ENCODE measurements at places on chromosomes 4 and X. TPM values are rescaled to one million over a fixed set of nuclear protein-coding genes. Genes with fewer than 3 reads are reported as not detected.

GRCh38 chr4:57410331-57411052, 300.3 kb upstream of the IGFBP7 start:
- H3K36me3 ChIP-seq = no peaks in the 10 kb centered on the region
- no peaks in the 10 kb centered on the region for H3K27me3 ChIP-seq
- no peak for DNase-seq
- H3K4me3 ChIP-seq = no peak overlapping the region

GRCh38 chrX:39749728-39750127, 348.0 kb downstream of the BCOR start:
- H3K27ac ChIP-seq = no peak overlapping the region
- DNase-seq = no peak
- H3K36me3 ChIP-seq = no peaks in the 10 kb centered on the region
- no peak overlapping the region for H3K4me3 ChIP-seq
- no peaks in the 10 kb centered on the region for H3K27me3 ChIP-seq

DNA sequence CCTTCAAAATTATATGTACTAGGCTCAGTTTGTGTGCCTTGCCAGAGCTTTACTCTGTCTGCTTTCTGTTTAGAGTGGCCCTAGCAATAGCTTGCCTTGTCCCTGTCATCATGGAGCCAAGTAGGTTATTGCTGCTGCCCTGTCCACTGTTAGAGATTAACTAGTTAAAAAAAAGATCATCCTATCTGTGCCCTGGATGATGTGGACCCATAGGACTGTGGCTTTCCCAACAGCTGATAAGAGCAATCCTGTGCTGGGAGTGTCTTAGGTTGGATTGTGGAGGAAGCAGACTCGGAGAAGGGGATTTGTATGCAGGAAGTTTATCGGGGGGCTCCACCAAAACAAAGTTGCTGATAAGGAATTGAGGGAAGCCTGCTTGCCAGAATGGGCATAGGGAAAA, 23.8 kb downstream of the PPP1R2C start:
- H3K4me3 ChIP-seq = no peak overlapping the region
- DNase-seq = no peak
- no peak overlapping the region for H3K27ac ChIP-seq
- H3K36me3 ChIP-seq = no peaks in the 10 kb centered on the region
- H3K27me3 ChIP-seq = no peaks in the 10 kb centered on the region
- no peaks in the 10 kb centered on the region for H3K4me1 ChIP-seq

DNA sequence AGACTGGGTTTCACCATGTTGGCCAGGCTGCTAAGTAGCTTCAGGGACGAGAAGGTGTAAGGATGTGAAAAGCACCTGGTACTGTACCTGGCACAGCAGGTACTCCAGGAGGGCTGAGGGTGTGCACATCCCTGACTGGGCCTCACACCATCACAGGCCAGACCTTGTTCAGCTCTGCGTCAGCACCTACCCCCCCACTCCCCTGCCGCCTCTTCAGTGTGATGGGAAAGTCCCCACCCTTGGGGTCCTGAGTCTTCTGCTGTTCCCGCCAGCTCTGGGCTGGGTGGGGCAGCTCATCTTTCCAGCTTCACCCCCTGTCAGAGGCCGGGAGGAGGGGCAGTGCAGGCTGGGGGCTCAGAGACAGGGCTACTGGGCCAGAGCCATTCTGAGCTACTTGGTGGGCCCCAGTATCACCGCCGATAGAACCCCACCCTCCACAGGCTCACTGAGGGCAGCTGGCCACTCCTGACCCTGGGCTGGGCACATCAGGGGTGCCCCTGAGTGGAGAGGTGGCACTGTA, 6.7 kb upstream of the SH3BP2 start:
- H3K27me3 ChIP-seq = no peaks in the 10 kb centered on the region
- no peak for DNase-seq
- no peaks in the 10 kb centered on the region for H3K36me3 ChIP-seq
- H3K4me3 ChIP-seq = no peak overlapping the region
- H3K27ac ChIP-seq = peak overlapping the region; percentile 19

SPATA18 gene
- total RNA-seq = 4.0 TPM
